ENCODE measurements at places on chromosomes 6 and 20.
A peak's percentile ranks its signal among the peaks of the same experiment; 100 is the strongest.

DNA sequence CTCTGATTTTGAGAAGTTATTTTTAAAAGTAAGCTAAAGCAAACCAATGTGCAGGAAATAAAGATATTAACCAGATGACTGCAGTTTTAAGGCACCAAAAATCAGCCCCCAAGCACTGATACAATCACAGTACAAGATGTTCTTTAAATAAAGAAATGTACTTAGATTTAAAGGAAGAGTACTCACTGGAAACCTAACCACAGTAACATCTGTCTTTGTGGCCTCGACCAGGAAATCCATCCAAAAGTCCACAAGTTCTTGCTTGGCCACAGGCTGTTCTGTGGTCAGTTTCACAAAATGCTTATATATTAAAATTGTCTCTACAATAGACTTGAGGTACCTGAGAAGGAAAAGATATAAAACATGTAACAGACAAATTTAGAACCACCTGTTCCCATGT is 105.9 kb upstream of the MAP7 start:
- DNase-seq: no peak

- no peak for DNase-seq
These were observed 12.4 kb upstream of the DEK start for GRCh38 chr6:18276610-18277236.

DNA sequence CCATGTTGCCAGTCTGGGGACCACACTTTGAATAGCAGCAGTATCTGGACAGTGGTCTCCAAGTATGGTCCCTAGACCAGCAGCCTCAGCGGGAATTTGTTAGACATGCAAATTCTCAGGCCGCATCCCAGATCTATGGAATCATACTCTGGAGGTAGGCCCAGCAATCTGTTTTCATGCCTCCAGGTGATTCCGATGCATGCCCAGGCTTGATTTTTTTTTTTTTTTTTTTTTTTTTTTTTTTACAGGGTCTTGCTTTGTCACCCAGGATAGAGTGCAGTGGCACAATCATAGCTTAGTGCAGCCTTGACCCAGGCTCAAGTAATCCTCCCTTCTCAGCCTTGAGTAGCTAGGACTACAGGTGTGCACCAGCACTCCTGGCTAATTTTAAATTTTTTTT is 682 bp upstream of the SLA2 start:
- no peak for DNase-seq

DNA sequence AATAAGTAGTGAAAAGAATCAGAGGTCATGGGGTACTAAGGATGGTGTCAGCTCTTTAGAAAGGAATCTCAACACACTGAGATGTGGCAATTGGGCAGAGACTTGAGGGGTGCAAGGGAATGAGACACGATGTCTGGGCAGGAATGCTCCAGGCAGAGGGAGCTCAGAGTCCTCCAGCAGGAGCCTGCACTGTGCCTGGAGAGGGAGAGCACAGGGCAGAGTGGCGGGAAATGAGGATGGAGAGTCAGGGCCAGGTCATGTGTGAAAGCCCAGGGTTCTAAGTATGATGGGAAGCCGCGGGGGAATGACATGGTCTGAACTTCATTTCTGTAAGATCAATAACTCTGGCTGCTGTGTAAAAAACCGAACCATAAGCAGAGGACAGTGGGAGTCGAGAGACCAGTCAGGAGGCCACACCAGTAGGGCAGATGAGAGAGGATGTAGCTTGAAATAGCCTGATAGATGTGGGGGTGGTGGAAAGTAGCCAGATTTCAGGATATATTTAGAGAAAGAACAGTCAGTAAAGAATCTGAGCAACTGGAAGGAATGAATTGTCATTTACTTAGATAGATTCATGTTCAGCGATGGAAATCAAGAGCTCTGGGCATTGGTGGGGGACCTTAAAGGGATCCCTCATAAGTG is 133.4 kb upstream of the DTNBP1 start:
- no peak for DNase-seq

DNA sequence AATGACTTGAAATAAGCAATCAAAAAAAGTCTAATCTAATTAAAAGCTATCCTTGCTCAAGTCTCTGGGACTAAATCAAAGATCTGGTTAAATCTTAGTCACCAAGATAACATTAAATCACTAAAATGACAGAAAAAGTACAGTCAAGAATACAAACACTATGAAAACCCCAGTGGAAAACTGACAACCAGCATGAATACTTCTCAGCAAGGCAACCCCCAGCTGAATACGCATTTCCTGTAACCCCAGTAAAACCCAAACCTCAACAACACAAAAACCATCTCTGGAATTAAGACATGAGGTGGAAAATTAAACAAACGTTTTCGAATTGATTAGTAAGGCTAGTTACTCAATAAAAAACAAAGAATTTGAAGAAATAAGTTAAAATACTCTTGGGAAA is 23.7 kb upstream of the ZC3H12D start:
- DNase-seq: no peak

DNA sequence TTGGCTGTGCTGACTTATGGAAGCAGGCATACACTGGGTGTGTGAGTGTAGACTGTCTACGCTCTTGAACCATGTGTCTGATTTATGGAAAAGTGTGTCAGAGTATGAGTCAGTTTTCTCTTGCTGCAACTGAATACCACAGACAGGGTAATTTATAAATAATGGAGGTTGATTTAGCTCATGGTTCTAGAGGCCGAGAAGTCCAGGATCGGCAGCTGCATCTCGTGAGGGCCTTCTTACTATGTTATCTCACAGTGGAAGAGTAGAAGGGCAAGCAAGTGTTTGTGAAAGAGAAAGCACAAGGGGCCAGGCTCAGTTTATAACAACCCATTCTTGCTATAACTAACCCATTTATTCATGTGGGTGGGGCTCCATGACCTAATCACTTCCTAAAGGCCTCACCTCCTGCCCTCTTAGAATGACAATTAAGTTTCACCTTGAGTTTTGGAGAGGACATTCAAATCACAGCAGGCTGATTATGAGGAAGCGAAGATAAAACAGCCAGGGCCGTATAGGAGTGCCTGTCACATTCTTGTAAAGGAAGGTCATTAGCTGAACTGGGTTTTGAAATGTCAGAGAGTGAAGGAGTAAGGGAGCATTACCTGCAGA is 6.7 kb downstream of the GPR31 start:
- no peak for DNase-seq

DNA sequence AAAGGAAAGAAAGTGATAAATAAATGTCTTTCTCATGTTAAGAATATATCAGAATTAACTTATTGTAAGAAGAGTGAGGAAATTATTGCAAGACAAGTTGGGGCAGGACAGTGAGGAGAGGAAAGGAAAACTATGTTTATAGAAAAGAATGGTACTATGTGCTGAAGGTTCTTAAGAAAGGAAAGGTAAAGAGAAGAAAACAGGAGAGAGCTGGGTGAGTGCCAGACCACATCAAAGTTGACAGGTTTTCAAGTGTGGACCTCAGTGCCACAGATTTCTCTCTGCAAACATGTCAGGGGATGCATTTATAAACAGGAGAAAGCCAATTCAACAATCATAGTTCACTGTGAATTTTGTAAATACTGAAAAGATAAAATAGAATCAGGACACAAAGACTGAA is 439.2 kb downstream of the PKHD1 start:
- no peak for DNase-seq

- DNase-seq: no peak
These were observed 66.2 kb upstream of the RREB1 start for GRCh38 chr6:7041511-7042026.

DNA sequence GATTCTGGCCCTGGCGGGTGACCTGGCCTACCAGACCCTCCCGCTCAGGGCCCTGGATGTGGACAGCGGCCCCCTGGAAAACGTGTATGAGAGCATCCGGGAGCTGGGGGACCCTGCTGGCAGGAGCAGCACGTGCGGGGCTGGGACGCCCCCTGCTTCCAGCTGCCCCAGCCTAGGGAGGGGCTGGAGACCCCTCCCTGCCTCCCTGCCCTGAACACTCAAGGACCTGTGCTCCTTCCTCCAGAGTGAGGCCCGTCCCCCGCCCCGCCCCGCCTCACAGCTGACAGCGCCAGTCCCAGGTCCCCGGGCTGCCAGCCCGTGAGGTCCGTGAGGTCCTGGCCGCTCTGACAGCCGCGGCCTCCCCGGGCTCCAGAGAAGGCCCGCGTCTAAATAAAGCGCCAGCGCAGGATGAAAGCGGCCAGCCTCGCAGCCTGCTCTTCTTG is 868 bp upstream of the SLC2A4RG start:
- peak; percentile 71 for DNase-seq

GRCh38 chr20:4626228-4626627 is 95.5 kb upstream of the PRND start:
- DNase-seq: no peak

GRCh38 chr6:132811276-132811675 is 3.1 kb upstream of the RPS12 start:
- peak; percentile 12 for DNase-seq

DNA sequence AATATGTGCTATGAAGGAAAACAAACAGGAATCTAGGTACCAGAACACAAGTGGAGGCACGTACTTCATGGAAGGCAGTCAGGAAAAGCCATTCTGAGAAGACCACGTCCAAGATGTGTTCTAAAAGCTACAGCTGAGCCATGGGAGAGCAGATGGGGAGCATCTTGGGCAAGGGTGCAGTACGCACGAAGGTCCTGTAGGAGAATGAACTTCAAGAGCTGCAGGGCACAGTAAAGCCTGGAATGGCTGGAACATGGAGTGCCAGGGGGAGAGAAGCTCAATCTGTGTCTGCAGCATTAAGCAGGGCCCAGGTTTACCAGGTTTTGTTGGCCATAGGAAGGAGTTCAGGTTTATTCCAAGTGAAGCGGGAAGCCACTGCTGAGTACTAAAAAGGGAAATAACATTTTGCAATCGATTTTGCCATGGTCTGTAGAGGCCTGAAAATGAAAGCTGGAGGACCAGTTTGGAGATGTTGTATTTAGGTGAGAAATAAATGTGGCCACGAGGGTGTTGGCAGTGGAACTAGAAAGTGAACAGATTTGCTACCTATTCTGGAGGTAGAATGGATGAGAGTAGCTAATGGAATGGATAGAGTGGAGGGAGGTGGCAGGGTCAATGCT is 29.9 kb downstream of the ADTRP start:
- DNase-seq: no peak

DNA sequence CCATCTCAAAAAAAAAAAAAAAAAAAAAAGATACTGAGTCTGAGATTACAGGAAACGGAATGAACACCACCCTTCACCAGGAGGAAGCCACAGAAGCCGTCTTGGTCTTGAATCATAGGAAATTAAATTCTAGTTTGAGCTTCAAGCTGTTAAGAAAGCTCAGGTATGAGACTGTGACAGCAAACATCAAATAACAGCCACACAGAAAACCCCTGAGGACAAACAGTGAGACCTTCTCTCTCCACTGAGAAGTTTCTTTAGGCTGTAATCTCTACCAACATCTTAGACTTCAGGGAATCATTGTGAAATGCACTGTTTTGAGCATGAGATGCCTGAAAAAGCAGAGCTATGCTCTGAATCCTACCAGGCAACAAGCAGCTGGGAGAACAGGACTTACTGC is 30.8 kb downstream of the PDE10A start:
- no peak for DNase-seq

DNA sequence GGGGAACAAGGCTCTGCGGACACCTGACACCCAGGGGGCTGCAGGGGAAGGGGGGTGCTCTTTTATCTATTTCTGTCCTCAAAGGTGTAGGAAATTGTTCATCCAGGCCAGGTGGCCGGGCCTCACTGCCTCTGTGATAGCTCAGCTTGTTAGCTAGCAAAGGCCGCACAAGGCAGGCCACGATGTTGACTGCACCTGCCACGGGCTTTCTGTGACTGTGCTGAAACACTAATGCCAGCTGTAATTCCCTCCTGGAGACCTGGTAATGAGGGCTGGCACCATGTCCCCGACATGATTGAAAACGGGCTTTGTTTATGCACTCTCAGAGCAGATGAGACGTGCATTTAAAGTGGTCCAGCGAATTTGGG is 61.4 kb upstream of the APCDD1L start:
- DNase-seq: no peak

GRCh38 chr20:57372581-57373350 is 18.4 kb upstream of the RBM38 start:
- DNase-seq: no peak

DNA sequence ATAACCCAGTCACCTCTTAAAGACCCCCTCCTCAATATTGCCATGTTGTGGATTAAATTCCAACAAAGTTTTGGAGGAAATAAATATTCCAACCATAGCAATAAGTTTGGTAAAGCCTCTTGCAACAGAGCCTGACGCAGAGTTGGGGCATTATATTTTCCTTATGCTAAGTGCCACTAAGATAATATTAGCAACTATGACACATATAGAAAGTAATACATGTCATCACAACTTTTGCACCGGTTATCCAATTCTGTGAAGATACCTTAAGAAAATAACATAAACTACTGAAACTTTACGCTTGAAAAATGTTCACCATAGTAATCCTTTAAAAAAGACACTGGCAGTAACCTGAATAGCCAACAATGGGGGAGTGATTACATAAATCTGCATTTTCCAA is 52.2 kb upstream of the TRERF1 start:
- no peak for DNase-seq

- no peak for DNase-seq
These were observed 15.5 kb downstream of the TMEM151B start for GRCh38 chr6:44285552-44286284.

GRCh38 chr6:10424040-10424439 is 9.2 kb upstream of the TFAP2A start:
- DNase-seq: no peak

DNA sequence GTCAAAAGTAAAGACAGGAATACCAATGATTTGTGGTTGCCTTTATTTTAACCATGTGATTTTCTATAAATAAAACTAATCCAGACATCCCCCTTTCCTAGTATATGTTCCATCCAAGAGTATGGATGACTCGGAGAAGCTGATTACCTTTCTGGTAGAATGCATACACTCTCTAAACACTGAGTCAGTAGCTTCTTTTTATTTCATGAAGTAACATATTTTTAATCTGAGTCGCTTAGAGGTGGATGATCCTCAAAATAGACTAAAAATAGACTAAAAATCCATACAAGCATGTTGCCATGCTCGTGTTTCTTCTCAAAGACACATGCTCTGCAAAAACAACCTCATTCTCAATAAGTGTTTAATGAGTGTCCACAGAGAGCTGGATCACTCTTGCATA is 263.7 kb downstream of the COL12A1 start:
- no peak for DNase-seq

DNA sequence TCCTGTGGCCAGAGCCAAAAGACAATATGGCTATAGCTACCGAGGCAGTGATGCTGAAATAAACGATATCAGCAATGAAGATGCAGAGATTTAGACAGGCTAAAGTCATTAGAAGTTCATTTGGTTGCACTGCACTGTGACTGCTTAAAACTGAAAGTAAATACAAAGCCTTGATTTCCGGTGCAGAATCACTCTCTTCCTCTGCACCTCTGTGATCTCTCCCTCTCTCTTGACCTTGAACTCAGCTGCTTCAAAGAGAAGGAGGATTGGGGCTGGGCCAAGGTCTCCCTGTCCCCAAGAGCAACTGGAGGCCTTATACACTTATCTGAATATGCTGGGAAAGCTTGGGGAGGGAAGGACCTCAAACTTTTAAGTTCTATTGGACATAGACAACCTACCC is 34.6 kb upstream of the SPACA1 start:
- no peak for DNase-seq

- no peak for DNase-seq
These were observed 266.9 kb upstream of the STXBP5 start for GRCh38 chr6:146937316-146937715.

- no peak for DNase-seq
These were observed 168.4 kb downstream of the PHACTR1 start for GRCh38 chr6:12884983-12885382.

- no peak for DNase-seq
These were observed 9.0 kb upstream of the ZNF217 start for GRCh38 chr20:53602661-53603060.

GRCh38 chr6:53925891-53926290 is 131.1 kb downstream of the LRRC1 start:
- DNase-seq: no peak

GRCh38 chr20:31580706-31581105 is 24.4 kb upstream of the ID1 start:
- DNase-seq: peak; percentile 52
